A549 (cell line): ENCODE measurements at places on chromosomes 12 and 14.

DNA sequence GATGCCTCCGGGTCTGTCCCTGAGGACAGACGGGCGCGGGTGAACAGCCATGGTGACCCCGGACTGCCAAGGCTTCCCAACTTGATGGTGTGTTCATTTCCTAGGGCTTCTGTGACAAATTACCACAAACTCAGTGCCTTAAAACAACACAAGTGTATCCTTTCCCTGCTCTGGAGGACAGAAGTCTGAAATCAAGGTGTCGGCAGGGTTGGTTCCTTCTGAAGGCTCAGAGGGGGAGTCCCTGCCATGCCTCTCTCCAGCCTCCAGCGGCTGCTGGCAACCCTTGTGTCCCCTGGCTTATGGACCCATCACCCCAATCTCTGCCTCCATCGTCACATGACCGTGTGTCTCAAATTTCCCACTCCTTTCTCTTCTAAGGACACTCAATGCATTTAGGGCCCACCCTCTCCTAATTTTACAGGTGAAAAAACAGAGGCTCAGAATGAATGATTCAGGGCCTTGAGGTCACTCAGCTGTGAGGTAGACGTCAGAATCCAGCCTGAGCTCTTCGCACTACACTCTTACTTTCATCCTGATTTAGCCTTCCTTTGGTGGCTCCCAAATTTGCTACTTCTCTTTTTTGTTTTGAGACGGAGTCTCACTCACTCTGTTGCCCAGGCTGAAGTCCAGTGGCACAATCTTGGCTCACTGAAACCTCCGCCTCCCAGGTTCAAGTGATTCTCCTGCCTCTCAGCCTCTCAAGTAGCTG is 45.4 kb downstream of the VCPKMT start:
- no peak for DNase-seq

DNA sequence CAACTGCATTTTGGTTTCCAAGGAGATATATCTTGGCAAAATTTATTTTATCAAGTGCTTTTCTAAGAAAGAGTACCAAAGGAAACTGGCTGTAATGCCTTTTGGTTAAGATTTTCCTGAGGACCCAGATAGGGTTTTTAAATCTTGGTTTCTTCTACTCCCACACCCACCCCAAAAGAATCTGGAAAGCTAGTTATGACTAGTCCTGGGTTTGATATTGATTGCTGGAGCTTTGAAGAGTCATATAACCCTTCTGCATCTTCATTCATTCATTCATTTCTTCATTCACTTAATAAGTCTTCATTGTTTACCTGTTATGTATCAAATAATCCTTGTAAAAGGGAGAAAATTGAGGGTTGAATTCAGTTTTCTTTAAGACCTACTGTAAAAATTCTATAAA is 425.2 kb downstream of the PCNX1 start:
- DNase-seq = no peak

DNA sequence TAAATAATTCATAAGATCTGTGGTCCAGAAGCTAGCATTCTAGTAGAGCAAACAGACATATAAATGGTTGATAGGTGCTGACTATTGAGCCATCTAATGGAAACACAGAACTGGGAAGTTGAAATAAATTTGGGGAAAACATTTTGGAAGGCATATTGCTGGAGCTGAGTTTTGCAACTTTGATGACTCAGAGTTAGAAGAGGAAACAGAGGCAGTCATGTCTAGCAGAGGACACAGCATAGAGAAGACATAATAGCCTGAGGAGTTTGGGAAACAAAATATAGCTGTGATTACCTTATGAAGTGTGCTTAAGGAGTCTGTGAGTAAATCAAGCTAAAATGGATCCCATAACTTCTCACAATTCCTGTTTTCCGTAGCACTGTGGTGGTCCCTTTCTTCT is 86.9 kb upstream of the FLRT2 start:
- no peak for DNase-seq

- DNase-seq = no peak
Observed at GRCh38 chr14:96270565-96271420, 14.8 kb downstream of the BDKRB1 start.

- DNase-seq = no peak
Observed at GRCh38 chr12:112887550-112887949, 19.2 kb upstream of the OAS1 start.
